Left colon (tissue), 2 donors: ENCODE measurements at places on chromosomes 16 and 17. TPM values are rescaled to one million over a fixed set of nuclear protein-coding genes. Genes with fewer than 3 reads are reported as not detected.
A peak's percentile ranks its signal among the peaks of the same experiment; 100 is the strongest.

DNA sequence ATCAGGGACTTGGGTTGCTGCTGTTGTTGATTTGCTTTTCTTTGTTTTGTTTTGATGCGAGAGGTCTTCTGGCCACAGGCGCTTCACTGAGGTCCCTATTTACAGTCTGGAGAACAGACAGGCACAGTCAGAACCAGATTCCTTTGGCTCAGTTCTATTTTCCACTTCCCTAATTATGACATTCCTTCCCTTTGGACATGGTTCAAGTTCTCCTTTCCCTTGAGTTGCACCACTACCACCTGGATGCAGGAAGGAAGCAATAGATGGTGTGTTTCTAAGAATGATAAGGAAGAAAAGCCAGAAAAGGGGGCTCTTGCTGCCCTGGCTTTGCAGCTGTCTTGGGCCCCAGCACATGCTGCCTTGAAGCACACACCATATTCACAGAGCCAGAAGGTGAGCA lies 160.6 kb downstream of the MAF start:
- DNase-seq = no peak

DNA sequence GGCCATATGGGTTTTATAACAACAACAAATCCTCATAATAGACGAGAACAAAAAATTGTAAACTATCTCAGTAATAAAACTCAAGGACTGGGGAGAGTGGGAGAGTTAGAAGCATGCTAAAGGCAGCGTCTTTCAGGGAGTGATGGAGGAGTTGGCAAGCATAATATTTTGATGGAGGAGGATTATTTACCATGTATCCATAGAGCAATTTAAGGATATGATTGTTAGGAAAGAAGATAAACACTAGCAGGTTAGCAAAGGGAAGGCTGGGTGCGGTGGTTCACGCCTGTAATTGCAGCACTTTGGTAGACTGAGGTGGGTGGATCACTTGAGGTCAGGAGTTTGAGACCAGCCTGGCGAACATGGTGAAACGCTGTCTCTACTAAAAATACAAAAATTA lies 27.8 kb downstream of the BCL7C start:
- no peak for DNase-seq

- DNase-seq = no peak
These were observed 7.5 kb downstream of the ZNHIT3 start for GRCh38 chr17:36493956-36494355.

GRCh38 chr17:28553000-28553505 lies 629 bp upstream of the UNC119 start:
- no peak for DNase-seq

DNA sequence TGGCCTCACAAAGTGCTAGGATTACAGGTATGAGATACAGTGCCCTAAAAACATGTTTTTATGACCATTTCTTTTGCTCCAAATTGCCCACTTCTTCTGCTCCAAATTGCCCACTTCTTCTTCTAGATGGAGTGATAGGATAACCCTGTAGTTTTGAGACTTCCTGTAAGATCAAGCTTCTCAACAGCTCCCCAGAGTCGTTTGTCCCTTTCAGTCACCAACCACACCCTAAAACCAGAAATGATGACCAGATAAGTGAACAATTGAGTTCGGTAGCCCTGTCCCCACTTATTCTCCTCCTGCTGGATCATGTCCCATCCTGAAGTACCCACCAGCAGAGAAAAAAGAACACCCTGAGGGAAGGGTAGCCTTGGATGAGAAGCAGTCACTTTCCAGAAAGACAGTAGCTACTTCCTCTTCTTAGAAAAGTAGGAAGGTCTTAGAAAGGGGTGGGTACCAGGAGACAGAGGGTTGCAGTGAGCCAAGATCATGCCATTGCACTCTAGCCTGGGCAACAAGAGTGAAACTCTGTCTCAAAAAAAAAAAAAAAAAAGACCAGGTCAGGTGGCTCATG lies 2.5 kb downstream of the ODAD4 start:
- DNase-seq = no peak

DNA sequence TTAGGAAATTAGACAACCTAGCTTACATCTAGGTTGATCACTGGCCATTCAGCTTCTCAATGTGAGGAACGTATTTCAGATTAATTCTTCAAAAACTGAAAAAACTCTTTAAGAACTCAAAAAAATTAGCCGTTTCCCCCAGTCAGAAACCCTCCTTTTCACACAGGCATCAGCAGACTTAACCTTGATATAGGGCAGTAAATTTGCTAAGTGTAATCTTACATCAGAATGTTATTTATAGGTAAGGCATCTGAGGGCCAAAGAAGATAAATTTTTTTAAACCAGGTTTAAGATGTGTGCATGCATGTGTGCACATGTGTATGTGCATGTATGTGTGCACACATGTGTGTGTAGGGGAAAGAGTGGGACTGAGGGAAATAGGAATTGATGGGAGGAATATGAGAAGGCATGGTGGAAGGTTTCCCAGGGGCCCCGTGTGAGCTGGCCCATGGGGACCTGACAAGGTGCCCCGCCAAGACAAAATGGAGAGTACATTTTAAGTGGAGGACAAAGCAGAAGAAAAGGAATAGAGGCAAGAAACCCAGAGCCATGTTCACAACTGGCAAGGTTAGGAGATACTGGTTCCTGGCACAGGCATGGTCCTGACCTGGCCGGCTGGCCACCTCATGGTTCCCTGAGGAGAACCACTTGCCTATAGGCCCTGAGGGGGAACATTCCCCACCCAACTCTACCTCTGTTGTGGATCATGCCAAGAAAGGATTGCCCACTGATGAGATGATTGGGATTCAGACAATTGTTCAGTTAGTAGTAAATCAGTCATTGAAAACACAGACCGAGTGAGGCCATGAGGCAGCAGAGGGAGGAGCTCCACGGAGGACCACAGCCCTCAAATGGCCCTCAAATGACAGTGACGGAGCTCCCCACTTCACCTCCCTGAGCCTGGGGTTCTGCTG lies 33.0 kb downstream of the TEX2 start:
- no peak for DNase-seq

DNA sequence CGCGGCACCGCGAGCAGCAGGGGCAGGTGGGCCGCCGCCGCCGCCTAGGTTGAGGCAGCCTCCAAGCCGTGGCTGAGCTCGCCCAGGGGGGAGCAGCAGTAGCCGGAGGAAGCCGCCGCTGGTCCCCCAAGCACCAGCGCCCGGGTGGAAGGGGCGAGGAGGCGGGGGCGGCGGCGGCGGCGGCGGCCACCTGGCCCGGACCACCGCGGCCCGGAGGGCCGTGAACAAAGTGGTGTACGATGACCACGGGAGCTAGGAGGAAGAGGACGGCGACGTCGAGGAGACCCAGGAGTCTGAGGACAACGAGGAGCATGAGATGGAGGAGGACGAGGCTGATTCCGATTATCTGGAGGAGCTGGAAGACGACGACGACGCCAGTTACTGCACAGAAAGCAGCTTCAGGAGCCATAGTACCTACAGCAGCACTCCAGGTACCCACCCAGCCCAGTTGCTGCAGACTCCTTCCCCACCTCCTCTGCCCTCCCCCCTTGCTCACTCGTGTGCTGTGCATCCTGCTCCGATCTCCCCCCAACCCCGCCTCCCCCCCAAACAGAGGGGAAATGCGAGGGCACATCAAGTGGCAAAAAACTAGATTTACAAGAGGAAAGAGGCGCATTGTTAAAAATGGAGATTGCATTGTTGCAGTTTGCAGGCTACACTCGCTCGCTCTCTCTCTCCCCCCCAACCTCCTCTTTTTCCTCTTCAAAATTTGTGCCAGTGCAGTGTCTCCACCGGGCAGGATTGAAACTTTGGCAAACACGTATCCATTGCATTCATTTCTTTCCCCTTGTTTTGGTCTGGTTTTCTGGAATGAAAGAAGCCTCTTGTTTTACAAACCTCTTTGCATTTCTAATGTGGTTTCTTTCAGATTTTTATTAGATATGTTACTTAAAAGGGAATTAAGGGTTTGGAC lies 41.8 kb upstream of the AMZ2 start:
- DNase-seq = no peak

DNA sequence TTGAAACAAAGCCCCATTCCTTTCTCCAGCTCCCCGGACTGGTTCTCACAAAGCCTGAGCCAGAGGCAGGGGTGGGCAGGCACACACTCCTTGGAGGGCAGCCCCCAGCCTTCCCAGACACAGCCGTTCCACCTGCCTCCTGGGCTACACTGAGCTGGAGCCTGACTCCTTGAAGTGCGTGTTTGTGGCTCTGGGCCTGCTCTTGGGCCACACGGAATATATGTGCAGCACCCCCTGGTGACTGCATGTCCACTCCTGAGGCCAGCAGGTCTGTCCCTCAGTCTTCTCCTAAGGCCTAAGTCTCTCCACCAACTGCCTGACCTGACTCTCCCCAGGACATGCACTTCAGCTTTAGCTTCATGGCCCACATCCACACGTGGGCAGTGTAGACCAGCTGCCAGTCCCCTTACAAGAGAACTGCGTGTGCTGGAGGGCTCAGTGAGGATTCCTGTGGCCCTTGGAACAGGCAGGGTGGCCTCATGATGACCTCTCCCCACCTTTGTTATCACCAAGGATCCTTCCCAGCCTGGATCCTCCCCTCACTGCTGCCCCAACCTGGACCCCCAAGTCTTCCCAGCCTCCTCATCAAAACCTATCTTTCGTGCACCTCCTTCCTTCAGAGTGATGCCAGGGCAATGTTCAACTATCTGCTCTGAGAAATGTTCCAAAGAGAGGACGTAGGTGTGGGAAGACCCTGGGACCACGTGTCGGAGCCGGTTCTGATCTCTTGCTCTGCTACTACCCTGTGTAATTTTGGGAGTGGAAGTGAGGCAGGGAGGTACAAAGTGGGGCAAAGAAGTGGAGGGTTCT lies 12.4 kb upstream of the SLC6A2 start:
- DNase-seq = peak; percentile 24

- no peak for DNase-seq
These were observed 31.2 kb downstream of the NFATC3 start for GRCh38 chr16:68116256-68116867.

DNA sequence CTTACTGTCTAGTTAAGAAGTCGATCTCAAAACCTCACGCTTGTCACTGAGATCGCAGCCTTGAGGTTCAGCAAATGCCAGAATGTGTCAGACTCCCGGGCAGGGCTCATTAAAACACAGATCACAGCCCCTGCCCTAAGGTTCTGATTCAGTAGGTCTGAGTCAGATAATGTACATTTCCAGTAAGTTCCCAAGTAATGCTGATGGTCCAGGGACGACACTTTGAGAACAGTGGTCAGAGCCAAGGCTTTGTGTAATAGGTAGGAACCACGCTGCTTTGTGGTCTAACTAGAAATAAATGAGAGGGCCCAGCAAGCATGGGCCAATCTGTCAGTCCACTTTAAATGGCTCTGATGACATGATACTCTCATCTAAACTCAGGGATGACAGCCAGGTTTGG lies 228.6 kb downstream of the ZFHX3 start:
- DNase-seq = no peak

- DNase-seq = peak; percentile 85
These were observed 123.0 kb upstream of the CACNG5 start for GRCh38 chr17:66711881-66712321.

GRCh38 chr17:10460062-10460461 lies 9.3 kb downstream of the MYH4 start:
- no peak for DNase-seq

DNA sequence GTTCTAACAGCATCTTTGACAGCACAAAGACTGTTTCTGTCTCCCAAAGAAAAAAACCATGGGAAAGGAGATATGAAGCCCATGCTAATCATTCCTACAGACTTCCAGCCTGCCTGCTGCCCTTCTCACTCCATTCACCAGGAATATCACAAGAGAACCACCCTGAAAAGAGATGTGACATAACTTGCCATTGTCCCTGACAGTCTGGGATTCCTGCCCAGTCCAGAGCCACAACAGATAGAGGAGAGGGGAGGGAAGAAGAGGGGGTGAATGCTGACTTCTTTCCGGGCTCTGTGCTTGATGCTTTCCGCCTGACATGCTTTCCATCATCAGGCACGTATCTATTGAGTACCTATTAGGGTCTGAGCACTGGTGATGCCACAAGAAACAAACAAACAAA lies 31.6 kb upstream of the ASIC2 start:
- DNase-seq = no peak

GRCh38 chr17:7308625-7309433 lies 1.4 kb downstream of the EIF5A start:
- peak; percentile 81 for DNase-seq

PLXDC1 gene
- total RNA-seq = 2.3 TPM

ZDHHC1 gene
- total RNA-seq = 10.7 TPM

PRSS21 gene
- 6.4 TPM for total RNA-seq

ESRP2 gene
- 120 TPM for total RNA-seq

KLHL10 gene
- not detected for total RNA-seq

SKAP1 gene
- 2.5 TPM for total RNA-seq

PTX4 gene
- not detected for total RNA-seq

SYT17 gene
- total RNA-seq = 9.1 TPM

CD300A gene
- total RNA-seq = 7.9 TPM
